Mucosa of gallbladder (tissue), 1 donor: ENCODE measurements at places on chromosomes 7 and 10. TPM values are rescaled to one million over a fixed set of nuclear protein-coding genes. Genes with fewer than 3 reads are reported as not detected.

GRCh38 chr10:50251394-50251793 is at the start of gene ASAH2:
Gene ASAH2 (minus strand): TSS chr10:50251516. CDS start chr10:50248610, 2,906 bp downstream.
- DNase-seq, result no peak

DNA sequence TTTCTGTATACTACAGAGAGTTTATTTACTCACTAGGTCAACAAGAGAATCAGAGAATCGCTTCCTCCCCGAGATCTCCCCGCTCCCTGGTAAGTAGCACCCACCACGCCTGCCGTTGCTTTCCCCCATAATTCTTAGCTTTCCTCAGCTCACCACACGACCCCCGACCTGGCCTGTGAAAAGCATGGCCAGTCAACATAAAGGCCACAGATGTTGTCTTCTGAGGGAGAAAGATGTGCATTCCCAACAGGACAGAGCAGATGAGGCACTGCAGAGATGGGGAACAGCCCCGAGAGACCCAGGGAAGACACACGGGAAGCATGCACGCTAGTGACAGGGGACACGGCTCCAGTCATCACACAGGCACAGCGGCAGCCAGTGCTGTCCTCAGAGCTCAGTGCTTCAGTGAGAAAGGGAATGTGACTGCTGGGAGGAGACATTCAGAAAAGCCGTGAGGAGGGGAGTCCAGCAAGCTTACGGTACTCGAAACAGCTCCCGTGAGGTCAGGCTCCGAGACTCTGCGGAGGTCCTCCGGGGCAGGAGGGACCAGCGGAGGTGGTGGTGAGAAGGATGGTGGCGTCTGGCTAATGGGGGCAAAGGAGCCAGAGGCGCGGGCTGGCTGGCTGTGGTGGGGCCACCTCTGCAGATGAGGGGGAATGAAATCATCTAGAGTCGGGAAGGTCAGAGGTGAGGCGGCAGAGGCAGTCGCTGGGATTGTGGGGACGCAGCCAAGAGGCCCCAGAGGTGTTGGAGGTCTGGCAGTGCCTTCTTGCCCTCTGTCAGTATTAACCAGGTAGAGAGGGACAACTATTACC is 123.4 kb upstream of the PDLIM1 start:
- no peak for DNase-seq

- no peak for DNase-seq
Observed at GRCh38 chr7:132422502-132423111, 153.7 kb downstream of the PLXNA4 start.

TMEM254 gene
- 37.7 TPM for total RNA-seq

- no peak for DNase-seq
Observed at GRCh38 chr10:22481687-22482539, 136.6 kb downstream of the SPAG6 start.

LIPM gene
- not detected for total RNA-seq

GRCh38 chr10:72738486-72738885 is 46.5 kb downstream of the MCU start:
- no peak for DNase-seq

GRCh38 chr7:149071641-149072437 is 18.7 kb downstream of the ZNF786 start:
- DNase-seq, result no peak

DNA sequence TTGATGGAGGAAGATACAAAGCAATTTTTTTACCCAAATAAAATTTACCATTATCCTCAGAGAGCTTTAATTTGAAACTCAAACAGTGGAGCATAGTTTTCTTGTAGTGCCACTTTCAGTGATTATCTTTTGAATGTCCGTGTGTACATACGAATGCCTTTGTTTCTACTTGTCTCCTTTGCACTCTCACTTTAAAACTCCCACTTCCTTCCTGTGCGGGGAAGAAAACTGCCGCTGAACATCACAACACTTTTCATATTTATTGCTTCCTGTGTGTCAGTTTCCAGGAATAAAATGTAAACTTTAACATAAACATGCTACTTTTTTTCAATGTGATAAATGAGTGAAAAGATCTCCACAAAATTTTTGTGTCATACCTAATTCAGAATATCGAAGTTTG is 102.4 kb downstream of the SEMA3A start:
- no peak for DNase-seq

- DNase-seq, result no peak
Observed at GRCh38 chr7:103714376-103714927, 268.4 kb upstream of the SLC26A5 start.

DNA sequence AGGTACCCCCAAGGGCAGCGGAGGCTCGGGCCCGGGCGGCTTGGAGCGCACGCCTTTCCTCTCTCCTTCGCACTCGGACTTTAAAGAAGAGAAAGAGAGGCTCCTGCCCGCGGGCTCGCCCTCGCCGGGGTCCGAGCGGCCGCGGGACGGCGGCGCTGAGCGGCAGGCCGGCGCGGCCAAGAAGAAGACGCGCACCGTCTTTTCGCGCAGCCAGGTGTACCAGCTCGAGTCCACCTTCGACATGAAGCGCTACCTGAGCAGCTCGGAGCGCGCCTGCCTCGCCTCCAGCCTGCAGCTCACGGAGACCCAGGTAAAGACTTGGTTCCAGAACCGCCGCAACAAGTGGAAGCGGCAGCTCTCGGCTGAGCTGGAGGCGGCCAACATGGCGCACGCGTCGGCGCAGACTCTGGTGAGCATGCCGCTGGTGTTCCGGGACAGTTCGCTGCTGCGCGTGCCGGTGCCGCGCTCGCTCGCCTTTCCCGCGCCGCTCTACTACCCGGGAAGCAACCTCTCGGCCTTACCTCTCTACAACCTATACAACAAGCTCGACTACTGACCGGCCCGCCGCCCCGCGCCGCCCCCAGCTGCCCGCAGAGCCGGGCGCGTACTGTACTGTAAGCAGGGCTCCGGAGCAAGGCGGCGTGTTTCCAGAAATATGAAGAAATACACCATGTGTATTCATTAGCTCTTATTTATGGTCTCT is 1.8 kb downstream of the HMX2 start:
- DNase-seq, result no peak

- DNase-seq, result no peak
Observed at GRCh38 chr7:28865601-28866144, 92.5 kb downstream of the TRIL start.

- no peak for DNase-seq
Observed at GRCh38 chr10:131570716-131571307, 259.3 kb upstream of the TCERG1L start.

EVX1 gene
- total RNA-seq, result not detected

NEUROD6 gene
- total RNA-seq, result not detected

- DNase-seq, result no peak
Observed at GRCh38 chr7:19368491-19368925, 223.3 kb upstream of the FERD3L start.

GRCh38 chr7:69953136-69954067 is 355.1 kb downstream of the AUTS2 start:
- DNase-seq, result no peak

- DNase-seq, result peak; percentile 77
Observed at GRCh38 chr10:100370714-100371481, 23.9 kb downstream of the SCD start.

ACTL6B gene
- total RNA-seq, result 0.14 TPM

- DNase-seq, result no peak
Observed at GRCh38 chr10:73126343-73126742, 16.1 kb downstream of the NUDT13 start.
